Left renal pelvis (tissue), 4 donors: ENCODE measurements at places on chromosomes 3 and 15. TPM values are rescaled to one million over a fixed set of nuclear protein-coding genes. Genes with fewer than 3 reads are reported as not detected.

MLH1 gene
- polyA plus RNA-seq = 41.5 TPM

EXD1 gene
- polyA plus RNA-seq = not detected

- no peak for DNase-seq
These were observed 2.7 kb downstream of the RYR3 start for GRCh38 chr15:33313491-33313890.

DNA sequence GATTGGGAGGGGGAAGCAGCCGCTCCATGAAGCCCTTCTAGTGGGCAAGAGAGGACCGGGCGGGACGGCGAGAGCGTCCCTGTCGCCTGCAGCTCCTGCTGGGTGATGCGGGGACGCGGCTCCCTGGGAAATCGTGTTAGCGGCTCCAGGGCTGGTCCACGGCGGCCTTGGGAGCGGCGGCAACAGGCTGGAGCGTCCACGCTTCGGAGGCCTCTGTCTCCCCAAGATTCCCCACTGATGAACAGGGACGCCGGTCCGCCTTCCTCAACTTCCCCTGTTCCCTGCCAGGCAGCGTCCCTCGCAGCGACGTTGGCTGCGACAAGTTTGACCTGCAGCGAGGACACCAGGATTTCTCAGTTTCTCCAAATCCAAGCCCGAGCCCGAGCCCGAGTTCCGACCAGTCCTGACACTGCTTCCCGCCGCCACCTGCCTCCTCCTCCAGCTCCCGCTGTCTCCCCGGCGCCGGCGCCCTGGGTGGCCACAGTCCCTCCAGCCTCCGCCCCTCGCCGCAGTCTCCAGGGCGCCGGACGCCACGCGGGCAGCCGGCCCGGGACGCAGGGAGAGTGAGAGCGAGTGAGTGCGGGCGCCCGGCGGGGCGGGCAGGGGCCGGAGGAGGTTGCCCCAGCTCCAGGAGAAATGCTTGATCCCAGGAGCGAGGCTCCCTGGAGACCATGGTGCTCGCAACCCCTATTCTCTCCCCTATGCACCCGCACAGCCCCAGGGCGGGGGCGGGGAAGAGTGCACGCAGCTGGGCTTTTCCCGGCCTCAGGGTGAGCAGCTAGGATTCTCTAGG, 78.1 kb upstream of the RNF7 start:
- no peak for DNase-seq

DNA sequence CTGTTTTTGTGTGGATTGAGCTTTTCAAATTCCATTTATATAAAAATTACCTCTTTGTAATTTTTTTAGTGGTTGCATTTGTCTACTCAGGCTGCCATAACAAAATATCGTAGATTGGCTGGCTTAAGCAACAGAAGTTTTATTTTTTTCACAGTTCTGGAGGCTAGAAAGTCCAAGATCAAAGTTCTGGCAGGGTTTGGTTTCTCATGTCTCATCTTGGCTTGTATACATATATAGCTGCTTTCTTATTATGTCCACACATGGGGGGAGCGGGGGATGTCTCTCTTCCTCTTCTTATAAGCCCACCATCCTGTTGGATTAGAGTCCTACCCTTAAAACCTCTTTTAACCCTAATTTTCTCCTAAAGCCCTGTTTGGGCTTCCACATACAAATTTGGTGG, 28.5 kb downstream of the MGA start:
- no peak for DNase-seq

- DNase-seq = no peak
These were observed 9.4 kb downstream of the VHL start for GRCh38 chr3:10150987-10151386.

DNA sequence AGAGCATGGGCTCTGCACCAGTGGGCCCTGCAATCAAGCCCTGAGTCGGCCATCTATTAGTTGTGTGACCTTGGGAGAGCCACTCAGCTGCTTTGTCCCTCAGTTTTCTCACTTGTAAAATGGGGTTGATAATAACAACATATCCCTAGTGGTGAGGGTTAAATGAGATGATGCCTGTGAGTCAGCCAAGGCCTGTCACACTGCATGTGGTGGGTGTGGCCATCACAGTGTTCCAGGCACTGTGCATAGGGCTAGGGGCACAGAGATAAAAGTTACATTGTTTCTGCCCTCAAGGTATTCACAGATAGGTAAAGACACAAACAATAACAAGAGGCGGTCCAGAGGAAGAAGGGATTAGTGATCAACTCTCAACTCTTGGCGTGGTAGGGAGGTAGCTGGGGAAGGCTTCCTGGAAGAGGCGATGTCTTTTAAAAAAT, 19.5 kb downstream of the SMAD6 start:
- DNase-seq = no peak

DNA sequence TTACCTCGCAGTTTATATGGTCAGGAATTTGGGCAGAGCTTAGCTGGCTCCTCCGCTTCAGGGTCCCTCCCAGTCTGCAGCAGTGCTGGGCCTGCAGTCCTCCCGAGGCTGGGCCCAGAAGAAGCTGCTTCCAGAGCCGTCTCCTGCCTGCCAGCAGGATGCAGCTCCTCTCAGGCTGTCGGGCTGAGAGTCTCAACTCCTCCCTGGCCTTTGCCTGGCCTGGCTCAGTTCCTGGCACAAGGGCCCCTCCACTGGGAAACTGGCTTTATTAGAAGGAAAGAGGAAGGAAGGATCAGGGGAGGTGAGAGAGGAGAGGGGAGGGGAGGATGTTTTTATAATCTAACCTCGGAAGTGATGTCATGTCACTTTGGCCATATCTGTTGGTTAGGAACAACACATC, 72.8 kb downstream of the GABRG3 start:
- no peak for DNase-seq

DNA sequence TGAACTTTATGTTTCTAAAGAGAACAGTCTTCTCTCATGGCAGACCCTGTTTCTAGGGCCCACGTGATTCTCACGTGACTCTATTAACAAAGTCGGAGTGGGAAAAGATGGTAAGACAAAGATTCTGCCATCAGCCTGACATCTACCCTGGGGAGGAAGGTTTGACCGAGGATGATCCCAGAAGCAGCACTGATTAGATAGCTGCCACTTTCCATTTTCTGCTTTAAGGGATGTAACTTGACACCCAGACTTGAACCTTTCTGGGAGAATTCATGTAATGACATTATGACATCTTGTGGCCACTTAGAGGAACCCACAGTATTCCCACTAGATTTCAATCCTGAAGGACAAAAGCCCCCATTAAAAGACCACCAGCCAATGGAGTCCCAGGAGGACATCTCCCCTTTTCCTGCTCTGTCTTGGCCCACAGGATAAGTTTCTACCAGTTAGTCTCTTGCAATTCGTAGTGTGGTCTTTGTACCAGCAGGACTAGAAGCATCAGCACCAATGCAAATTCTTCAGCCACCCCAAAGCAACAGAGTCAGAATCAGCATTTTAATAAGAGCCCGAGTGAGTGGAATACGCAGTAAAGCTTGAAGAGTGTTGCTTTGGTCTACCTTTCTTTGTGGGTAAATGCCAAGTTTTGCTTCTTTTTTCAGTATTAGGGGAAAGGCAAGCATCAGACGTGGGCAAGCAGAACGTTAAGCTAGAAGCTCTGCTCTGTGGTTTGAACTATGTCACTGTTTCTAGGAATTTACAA, 480.5 kb upstream of the PROK2 start:
- no peak for DNase-seq

- peak; percentile 92 for DNase-seq
These were observed at the start of gene ATP6V1A for GRCh38 chr3:113746548-113747282. Gene ATP6V1A (plus strand): TSS chr3:113747035. CDS start chr3:113778754, 31,719 bp downstream.

GOLGA8J gene
- polyA plus RNA-seq = 0.59 TPM

DNA sequence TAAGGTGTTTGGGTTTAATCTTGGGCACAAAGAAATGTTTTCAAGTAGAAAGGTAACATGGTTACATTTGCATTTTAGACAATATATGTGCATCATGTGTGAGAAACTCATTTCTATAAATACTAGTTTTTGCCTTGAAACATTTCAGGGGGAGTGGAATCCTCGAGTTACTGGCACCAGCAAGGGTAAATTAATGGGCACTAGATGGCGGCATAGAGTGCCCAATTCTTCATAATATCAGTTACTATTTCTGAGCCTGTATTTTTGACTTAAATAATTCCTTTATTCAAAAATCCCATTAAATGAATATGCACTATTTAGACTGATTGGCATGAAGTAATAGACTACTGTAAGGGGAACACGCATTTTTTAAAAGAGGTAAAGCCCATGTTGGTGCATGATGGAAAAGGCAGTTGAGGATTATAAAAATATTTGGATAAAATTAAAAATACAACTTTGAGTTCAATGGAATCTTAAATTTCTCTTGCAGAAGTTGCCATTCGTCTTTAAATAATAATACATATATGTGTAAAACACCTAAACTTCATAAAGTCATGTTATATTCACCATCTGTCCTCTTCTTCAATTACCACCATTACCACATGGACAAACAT, 106.3 kb downstream of the ZBTB20 start:
- no peak for DNase-seq

- DNase-seq = no peak
These were observed 13.4 kb downstream of the TMEM207 start for GRCh38 chr3:190436331-190436730.

- no peak for DNase-seq
These were observed 110.0 kb downstream of the TMCC1 start for GRCh38 chr3:129783470-129783869.

CCR1 gene
- polyA plus RNA-seq = 2.6 TPM

BCL2A1 gene
- polyA plus RNA-seq = 0.21 TPM

DNA sequence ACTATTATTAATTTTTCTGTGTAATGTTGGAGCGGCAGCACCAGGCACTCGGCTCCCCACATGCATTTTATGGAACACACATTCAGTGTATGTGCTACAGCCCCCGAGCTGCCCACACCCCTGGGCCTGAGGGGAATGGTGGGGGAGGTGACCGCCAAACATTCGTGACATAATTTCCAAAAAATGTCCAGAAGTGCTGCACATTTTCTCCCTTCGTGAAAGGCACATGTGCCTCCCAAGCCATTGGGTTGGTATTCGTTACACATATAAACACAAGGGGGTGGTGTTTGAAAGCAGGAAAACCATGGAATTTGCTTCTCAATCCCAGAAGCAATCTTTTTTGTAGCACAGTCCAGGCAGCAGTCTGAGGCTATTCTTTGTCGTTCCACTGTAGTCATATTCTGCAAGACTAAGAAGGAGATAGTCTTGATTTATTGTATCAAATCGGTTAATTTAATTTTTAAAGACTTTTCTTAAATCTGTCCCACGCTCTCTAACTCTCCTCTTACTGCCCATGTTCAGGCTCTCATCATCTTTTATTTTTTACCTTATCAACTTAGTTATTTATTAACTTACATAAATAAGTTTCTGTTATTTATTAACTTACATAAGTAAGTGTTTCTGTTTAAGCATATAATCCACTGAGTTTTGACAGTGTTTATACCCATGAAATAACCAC, 39.2 kb upstream of the POLR2M start:
- DNase-seq = peak; percentile 61

- no peak for DNase-seq
These were observed 12.9 kb upstream of the TRA2B start for GRCh38 chr3:185950728-185951127.

DNA sequence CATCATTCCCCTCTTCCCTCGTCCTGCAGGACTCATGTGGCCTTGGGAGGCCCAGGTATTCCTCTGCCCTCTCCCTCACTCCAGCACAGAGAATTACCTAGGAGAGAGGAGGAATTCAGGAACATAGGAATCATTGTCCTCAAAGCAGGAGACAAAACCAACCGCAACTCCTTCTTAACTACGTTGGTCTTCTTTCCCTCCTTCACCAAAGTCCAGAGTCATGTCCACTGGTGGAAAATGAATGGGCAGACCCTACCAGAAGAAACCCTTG, 55.0 kb upstream of the SKOR1 start:
- DNase-seq = no peak

DNA sequence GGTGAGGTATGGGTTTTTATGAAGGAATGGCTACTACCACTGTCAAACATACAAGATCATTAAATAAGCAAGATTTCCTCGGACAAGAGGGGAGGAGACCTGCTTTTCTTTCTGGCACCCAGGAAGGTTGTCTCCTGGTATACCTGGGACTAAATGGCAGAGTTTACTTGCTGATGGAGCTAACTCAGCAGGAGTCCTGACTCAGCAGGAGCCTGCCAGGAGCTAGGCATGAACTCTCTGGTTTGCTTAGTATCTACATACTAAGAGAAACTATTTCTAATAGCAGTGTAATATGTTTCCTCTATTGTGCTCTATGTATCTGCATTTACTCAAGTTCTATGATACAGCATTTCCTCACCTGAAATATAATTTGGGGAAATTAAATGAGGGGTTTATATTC, 404.2 kb downstream of the RSL24D1 start:
- no peak for DNase-seq

KNG1 gene
- polyA plus RNA-seq = 8.3 TPM

MUC20 gene
- polyA plus RNA-seq = 42.1 TPM

DNA sequence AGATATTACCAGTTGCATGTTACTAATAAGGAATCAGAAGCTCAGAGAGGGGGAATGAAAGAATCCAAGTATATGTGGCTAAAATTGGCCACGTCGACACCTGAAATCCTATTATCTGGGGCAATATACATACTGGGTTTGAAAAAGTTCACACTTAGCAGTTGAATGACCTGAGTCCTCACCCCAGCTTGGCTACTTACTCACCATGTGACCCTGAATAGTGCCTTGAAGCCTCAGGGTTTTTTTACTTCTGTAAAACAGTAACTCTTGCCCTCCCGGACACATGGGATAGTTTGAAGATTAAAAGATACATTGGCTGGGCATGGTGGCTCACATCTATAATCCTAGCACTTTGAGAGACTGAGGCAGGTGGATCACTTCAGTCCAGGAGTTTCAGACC, 342.2 kb upstream of the TPRG1 start:
- no peak for DNase-seq

CILP gene
- 4.0 TPM for polyA plus RNA-seq

DNA sequence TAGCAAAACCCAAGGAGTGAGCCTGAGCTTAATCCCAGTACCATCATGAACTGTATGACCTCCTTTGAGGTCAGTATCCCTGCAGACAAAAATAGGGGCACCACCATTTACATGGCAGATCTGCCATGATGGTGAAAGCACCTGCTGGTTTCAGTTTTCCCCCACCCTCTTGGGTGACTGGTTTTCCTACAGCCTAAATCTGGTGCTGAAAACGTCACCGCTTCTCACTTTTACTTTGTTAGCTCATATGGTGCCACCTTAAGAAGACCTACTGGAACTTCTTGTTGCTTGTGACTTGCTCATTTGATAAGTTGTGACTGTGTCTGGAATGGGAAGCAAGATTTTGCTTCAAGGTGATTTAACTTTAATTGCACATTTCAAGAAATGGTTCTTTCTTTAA, 5.1 kb downstream of the PPP1R2 start:
- DNase-seq = no peak

GRCh38 chr15:23385886-23386430, 31.4 kb downstream of the GOLGA8S start:
- DNase-seq = no peak

- no peak for DNase-seq
These were observed 21.0 kb downstream of the LSM3 start for GRCh38 chr3:14199641-14200040.

GRCh38 chr3:158961911-158962310, 160.1 kb downstream of the MFSD1 start:
- no peak for DNase-seq

- no peak for DNase-seq
These were observed 23.2 kb downstream of the ALDH1L1 start for GRCh38 chr3:126157083-126157768.

GRCh38 chr15:36627566-36627965, 48.1 kb downstream of the CDIN1 start:
- DNase-seq = no peak

ATP8B4 gene
- polyA plus RNA-seq = 3.3 TPM

GRCh38 chr3:73745526-73746191, 120.9 kb upstream of the PDZRN3 start:
- DNase-seq = no peak
